A549 treated with Hydrocortisone at 1 μM for 4 hours (cell line): ENCODE measurements at places on chromosomes 1 and 21. TPM values are rescaled to one million over a fixed set of nuclear protein-coding genes. Genes with fewer than 3 reads are reported as not detected.

NBPF6 gene
- total RNA-seq, result not detected in 5 replicates

MAP1LC3C gene
- 0.17 to 0.28 TPM (median 0.18 TPM) in 4 of 5 replicates, not detected in the other for total RNA-seq

FAM43B gene
- 3.3 to 4.8 TPM (median 4.2 TPM) in 5 replicates for total RNA-seq

RGS8 gene
- not detected in 5 replicates for total RNA-seq

DNM3 gene
- 0.40 to 0.80 TPM (median 0.75 TPM) in 5 replicates for total RNA-seq

S100A6 gene
- 2,973 to 4,069 TPM (median 3,618 TPM) in 5 replicates for total RNA-seq
